Prostate gland (tissue), 2 donors: ENCODE measurements at places on chromosomes 7 and 10.

- DNase-seq = no peak
Observed at GRCh38 chr10:69358148-69358795, 58.4 kb downstream of the TACR2 start.

DNA sequence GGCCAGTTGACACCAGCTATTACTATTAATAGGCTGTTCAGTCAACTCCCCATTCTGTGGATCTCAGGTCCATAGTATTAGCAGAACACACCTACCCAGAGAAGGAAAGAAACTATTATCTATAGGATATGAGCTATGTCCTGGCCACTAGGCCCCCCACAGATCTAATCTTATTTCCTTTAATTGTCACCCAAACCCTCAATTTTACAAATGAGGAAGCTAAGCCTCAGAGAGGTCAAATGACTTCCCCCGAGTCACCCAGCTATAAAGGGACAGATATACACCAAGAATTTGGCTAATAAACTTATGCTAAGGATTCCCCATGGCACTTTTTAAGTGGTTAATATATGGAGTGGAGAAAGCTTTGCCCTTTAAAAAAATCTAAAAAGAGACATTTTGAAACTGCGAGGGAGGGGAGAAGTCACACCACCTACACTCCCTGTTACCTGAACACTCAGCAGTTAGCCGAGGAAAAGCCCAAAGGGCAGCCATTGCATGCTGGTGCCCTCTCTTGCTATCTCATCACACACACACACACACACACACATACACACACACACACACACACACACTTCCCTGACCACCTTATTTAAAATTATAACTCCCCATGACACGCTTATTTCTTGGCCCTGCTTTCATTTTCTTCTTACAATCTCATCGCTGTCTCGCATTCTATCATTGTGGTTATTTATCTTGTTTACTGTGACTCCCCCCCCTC is 157.0 kb upstream of the ADO start:
- no peak for DNase-seq

DNA sequence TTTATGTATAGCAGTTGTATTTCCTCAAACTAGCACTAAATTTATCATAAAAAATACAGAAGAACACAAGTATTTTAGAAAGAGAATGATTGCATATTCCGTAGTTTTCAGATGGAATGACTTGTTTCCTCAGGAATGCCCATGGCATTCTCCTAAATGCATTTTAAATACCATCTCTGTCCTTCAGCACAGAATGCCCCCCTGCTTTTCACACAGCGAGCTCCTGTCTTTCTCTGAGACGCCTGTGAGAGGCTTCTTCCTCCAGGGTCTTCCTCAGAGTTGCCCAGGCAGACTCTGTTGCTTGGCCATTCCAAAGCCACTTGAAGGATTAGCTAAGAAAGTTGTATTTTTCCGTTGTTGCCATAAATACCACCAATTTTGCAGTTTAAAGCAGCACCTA is 10.1 kb downstream of the LANCL2 start:
- no peak for DNase-seq

GRCh38 chr7:1995426-1995825 is 237.3 kb downstream of the MAD1L1 start:
- DNase-seq = no peak

- no peak for DNase-seq
Observed at GRCh38 chr10:33594475-33594874, 260.0 kb upstream of the NRP1 start.

DNA sequence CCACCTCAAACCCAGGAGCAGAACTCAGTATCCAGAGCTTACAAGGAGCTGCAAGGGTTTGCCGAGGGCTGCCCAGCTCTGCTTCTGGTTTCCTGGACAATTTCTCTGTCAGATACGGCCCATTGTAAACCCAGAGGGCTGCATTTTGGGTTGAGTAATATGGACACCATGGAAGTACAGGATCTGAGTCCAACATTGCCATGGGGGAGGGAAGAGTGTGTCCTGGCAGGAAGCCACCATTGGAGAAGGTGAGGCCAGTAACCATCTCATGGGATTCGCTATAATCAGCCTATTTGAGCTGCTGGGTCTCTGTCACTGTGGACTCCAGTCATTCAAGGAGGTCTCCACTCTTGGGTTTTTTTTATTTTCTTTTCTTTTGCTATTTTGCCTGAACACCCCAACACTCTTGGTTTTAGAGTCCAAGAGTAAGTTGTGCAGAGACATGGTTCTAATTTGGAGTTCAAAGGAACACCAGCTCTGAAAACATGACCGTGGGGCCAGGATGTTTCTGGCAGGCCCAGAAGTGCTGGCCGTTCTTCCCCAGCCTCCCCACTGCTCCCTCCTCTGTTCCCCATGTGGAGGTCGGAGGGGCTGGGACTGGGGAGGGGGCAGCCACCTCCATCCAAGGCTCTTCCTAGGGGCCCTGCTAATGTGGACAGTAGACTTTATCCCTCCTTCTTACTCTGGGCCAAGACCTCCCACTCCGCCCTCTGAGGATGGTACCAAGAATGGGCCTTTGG is 46.2 kb downstream of the CHST3 start:
- DNase-seq = no peak

- no peak for DNase-seq
Observed at GRCh38 chr10:29470355-29470705, 164.4 kb downstream of the SVIL start.
